CD4-positive, alpha-beta T cell treated with Interferon gamma for 1 hour (primary cell): ENCODE measurements at places on chromosomes 7 and 10.

- no peak for DNase-seq
Measured at GRCh38 chr7:141754939-141755338, 9.0 kb upstream of the TAS2R3 start.

DNA sequence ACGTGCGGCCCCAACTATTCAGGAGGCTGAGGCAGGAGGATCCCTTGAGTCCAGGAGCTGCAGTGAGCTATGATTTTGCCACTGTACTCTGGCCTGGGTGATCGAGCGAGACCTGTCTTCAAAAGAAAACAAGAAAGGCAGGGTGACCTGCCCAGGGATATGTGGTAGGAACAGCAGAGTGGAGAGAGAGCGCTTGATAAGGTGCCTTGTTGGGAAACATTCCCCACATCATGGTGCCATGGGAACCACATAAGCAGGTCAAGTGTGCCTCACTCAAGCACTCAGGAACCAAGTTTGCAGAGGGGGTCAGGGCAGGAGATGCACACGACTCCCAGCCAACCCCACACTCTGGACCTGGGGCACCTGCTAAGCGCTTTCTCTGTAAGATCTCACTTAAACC lies 37.3 kb downstream of the PVRIG start:
- DNase-seq = no peak

DNA sequence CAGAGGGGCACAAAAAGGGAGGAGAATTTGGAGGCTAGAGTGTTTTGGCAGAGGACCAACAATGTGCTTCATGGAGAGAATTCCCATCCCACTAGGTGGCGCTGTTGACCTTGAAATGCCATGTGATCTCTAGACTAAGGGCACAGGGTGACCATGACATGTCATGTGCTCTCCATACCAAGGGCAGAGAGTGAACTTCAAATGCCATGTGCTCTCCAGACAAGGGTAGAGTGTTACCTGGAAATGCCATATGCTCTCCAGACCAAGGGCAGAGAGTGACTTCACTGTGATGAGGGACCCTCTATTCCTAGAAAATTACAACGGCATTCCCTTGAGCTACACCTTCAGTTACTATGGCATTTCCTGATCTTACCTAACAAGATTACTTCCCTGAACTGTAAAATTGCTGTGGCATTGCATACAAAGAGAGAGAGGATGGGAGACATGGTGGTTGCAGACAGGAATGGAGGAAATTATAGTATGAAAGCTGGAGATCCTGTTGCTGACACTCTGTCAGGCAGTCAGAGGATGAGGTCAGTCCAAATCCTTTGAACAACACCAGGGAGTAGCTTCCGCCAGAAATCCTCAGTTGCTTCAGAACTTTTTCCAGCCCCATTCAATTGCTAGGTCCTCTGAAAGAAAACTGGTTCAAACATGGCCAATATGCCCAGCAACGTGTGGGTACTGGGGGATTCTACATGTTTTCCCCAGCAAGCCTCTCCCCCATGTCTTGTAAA lies 60.9 kb upstream of the ACSM6 start:
- peak; percentile 46 for DNase-seq

DNA sequence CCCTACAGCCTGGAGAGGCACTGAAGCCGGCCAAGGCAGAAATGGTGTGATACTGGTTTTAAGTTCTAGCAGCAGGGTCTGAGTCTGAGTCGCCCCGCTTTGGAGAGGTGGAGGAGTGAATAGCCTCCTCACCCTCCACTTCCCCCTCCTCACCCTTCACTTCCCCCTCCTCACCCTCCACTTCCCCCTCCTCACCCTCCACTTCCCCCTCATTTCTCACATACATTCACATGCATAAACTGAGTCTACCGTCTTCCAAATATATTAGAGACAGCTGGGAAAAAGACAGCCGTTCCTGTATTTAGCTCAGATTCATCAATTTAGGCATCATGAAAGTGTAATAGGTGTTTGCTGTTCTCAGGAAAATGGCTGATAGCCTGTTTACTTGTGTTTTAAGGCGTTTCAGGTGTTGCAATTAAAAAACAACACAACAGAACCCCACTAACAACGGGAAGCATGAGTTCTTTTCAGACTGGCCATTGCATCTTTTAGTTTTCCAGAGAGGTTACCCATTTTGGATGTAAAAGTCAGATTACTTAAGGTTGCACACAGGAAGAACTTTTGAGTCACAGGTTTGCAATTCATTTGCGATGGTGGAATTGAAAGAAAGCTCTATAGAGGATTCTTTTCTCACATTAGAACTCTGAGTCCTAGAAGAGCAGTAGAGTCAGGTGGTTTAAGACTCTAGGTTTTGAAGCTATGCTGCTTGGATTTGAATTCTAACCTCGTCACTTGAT lies 861 bp downstream of the NRBF2 start:
- DNase-seq = no peak

DNA sequence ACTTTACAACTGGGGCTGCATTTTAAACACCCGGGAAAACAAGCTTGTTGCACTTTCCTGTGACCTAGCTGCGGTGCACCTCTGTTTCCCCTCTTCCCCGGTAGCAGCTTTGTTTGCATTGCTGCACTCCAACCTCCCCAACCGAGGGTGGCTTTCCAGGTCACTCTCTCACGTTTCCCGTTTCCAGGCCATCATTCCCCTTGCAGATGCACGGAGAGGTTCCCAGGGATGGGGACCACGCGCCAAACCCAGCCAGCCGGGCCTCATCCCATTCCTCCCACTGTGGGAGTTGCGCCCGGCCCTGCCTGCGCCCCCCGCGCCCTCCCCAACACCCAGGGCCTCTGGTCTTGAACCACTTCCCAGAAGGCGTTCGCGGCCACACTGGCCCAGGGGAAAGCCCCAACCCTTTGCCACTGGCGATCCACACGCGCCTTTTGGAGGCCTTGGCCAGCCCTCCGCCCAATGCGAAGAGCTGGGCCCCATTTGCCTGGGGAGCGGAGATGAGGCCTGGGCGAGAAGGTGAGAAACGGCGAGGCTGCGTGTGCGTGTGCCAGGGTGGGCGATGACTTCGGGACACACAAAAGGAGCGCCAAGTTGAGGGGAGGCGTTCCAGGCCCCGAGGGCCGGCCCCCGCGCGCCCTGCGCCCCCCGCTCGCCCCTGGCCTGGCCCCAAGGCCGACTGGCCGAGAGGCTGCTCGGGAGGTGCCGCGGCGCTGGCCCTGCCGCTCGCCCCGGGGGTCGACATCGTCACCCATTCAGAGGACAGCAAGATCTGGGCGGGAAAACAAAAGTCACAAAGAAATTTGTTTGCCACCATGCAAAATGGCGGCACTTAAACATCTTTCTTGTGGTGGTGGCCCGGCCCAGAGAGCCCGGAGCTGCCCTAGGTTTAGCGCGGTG lies 15.9 kb downstream of the SKIDA1 start:
- no peak for DNase-seq

DNA sequence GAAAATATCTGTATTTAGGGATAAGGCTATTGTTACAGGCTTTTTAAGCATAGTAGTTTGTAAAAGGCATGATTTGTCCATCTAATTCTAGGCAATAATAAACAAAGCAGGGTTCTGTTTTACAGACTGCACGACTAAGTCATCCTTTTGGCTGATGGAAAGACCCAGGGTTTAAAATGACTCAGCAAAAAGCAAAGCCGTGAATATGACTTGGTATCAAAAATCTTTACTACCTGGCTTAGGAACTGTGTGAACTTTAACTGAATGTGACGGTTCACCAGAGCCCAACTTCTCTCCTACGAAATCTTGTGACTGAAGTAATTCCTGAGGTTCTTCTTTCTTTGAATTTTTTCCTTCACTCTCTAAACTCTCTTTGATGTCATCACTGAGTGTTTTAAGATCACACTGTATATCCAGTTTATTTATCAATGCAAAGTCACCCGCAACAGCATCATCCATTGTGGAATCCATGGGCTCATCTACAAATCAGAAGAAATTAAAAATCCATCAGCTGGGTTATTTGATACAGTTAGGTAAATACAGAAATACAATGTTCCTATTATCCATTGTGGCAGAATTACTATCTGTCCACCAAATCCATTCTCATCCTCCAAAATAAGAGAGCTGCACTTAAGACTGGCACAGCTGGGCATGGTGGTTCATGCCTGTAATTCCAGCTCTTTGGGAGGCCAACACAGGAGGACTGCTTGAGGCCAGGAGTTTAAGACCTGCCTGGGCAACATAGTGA lies 17.0 kb downstream of the ATE1 start:
- DNase-seq = no peak

DNA sequence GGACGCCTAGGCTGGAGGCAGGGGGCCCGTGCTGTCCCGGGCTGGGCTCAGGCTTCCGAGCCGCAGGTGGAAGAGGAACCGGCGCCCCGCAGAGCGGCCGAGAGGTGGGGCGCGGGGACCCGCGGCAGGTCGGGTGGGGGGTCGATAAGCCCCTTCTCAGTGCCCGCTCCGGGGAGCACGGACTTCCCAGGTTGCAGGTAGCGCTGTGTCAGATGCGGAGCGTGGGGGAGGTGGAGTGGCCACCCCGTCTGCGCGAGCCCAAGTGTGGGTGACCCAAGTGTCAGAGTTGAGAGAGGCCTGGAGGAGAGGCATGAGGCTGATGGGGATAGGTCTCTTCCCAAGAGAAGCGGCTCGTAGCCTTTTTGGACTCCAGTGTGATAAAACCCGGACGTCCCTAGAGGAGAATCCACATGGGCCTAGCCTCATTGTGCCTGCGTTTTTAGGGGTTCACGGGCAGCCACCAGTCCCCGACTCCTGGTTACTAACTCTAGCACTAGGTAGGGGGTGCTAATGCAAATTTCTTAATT lies 580 bp downstream of the EEPD1 start:
- DNase-seq = peak; percentile 10

DNA sequence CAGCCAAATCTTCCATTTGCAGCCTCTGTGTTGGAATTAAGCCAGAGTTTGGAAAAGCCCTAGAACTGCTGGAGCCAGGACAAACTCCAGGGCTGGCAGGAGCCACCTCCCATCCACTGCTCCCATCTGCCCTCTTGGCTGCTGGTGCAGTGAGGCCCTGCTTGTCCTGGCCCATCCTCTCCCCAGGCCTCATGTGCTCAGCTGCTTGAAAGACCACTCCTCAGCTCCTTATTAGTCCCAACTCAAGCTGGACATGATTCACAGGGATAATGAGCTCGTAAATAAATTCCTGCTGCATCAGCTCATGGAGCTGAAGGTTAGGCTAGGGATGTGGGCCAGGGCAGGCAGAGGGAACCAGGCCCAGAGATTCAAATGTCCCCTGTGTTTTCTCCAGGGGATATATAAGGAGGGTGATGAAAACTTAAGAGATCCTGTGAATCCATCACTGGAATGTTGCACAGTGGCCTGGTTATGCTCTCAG lies 282.8 kb downstream of the RPS24 start:
- DNase-seq = no peak

- DNase-seq = no peak
Measured at GRCh38 chr7:155295511-155295910, 2.2 kb upstream of the INSIG1 start.

DNA sequence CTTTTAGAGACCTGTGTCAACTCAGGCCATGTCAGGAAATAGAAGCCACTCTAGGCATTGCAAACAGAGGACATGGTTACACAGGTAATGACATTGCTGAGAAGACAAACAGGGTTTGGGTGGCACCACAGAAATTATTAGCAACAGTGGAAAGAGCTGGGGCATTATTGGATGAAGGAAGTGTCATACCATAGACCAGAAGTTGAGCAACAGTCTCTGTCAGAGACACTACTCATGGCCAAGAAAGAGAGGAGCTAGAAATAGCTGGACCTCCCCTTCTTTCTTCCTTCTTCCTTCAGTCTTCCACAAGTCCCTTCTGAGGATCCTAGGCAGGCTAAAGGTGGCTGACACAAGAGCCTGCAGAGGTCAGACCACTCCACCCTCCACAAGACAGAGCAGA lies 4.2 kb upstream of the LIPA start:
- DNase-seq = no peak

DNA sequence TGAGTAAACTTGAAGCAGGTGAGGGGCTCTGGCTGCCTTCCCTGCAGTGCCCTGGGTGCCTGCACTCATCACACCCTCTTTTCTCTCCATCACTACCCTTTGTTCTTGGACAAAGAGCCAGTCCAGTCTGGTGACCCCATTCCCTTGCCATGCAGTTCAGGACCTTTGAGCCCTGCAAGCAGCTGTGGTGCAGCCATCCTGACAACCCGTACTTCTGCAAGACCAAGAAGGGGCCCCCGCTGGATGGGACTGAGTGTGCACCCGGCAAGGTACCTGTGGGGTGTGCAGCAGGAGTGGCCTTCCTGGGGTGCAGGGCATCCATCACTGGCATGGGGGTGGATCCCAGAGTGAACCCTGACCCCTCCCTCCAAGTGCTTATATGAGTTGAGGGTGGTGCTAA lies 48.7 kb downstream of the TBATA start:
- DNase-seq = no peak

DNA sequence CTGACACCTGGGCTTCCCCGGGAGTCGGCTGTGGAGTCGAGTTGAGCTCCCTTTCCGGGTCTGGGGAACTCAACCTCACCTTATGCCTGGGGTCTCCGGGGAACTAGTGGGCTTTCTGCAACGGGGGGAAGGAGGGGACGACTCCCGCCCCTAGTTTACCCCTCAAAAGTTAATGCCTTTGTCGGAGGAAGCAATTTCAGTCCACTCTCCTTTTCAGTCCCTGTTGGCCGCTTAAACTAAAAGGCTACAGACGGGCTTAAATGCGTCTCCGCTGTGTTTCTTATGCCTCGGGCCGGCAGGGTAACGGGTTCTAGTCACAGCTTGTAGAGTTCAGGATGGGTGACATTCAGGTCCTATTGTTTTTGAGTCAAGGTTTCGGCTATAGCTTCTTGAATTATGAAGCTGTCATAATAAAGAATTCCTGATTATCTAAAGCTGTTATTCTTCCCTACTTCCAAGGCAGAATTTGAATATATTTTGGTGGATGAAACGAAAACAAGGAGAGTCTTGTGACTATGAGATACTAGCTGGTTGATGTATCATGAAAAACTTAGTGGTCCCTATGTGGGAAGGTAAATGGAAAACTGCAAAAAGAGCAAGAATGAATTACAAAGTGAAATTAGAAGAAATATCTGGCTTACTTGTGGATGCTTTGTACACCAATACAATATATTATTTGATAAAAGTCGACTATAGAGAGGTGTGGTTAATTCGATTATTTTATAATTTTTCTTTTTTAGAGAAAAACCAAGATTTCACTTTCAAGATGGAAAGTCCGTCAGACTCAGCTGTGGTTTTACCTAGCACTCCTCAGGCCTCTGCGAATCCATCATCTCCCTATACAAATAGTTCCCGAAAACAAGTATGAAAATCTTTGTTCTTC lies 495 bp downstream of the SFR1 start:
- no peak for DNase-seq
